ENCODE measurements at places on chromosomes 2 and 18.

- no peak for DNase-seq
Observed at GRCh38 chr2:74503506-74504475, 3.7 kb downstream of the PCGF1 start.

DNA sequence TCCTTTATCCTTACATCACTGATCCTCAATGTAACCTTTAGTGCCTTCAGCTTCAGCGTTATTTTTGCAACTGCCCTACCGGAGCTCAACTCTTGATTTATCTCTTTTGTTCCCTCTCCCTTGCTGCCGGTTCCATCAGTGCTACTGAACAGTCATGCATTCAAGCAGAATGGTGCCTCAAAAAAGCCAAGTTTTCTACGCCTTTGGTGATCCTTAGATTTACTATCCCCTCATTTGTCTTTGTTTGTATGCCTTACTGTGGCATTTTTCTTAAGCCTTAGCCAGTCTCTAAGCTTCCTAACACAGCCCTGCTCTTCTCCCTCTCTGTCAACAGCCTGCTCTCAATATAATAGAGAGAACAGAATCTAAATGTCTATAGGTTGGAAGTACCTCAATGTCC is 847.7 kb downstream of the CPS1 start:
- no peak for DNase-seq

DNA sequence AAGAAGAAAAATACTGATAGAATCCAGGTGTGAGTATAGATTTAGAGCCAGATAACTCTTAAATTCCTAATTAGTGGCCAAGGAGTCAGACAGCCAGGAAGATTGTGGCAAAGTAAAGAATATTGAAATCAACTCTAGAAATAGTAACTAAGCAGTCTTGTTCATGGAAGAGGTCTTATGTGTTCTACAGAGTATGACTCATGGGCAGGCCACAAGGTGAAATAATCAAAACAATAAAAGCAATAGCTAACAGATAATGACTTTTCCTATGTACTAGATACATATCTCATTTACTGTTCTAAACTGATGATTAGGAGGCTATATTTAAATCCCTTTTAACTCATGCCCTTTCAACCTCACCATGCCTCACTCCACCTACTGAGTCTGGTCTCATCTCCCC is 227.4 kb upstream of the COL3A1 start:
- peak; percentile 25 for DNase-seq

DNA sequence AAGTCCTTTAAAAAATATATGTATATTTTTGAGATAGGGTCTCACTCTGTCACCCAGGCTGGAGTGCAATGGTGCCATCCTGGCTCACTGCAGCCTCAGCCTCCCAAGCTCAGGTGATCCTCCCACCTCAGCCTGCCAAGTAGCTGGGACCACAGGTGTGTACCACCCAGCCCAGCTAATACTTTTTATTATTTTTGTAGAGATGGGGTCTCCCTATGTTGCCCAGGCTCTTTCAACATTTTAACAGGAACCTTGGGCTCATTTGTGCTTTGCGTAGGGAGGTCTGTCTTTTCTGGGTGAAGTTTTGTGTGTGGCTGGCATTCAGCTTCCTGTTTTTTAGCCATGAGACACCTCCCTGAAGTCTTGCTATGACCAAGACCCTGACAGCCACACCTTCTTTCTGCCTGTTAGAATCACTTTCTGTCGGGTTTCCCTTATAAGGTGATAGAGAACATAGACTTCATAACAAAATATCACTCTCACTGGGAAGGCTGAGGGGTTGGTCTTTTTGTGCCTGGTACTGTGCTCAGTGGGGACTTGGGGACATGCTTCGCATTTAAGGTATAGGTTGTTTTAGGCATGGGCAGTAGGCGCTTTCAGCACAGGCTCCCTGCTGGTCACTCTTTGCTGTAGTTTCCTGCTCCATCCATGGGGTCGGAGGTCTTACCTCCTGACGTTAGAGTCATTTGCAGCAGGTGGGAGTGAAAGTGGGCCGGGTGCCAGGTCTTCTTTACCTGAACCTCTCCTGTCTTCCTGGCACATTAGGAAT is 3.4 kb downstream of the RAB31 start:
- DNase-seq = no peak

DNA sequence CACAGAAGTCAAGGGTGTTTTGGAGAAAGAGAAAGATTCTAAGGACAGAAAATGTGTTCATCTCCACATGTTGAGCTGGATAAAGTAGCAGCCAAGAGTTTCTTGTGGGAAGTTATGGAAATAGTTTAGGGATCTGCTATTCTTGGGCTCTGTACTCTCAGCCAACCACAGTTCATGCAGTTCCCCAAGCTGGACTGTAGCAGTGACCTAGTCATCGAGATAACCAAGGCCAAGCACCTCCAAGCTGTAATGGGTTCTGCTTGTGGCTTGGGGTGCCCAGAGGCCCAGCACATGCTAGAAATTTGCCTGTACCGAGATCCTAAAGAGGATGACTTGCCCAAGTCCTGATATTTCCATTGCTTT is 91.9 kb upstream of the RASGRP3 start:
- no peak for DNase-seq

DNA sequence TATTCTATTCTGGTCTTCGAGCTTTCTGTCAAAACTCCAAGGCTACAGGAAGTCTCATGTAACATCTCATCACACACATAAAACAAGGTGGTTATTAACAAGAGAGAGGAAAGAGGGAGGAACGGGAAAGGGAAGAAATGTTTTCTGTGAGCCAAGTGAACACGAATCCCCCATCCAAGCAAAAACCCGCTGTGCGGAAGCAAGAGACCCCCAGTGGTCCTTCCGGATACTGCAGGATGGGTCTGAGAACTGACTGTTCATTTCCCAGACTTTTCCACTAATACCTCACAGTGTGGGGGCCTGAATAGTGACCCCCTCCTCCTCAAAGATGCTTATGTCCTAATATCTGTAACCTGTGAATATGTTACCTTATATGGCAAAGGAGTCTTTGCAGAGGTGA is 19.0 kb upstream of the DIPK1C start:
- DNase-seq = no peak

DNA sequence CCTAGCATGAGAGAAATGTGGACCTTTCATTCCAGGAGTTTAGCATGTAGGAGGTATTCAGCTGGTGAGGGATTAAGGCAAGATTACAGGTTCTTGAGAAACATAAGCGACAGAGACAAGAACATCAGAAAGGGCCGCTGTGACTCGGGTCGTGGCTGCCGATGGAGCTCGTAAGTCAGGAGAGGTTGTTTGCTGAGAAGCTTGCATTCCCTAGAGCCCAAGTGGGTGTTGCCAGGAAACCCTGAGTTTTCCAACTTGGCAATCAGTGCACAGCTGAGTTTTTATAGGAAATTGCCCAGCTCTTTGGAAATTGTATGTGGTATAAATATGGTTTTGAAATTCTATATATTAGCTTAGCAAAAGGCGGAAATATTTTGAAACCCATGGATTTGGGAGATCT is 46.4 kb upstream of the CYP1B1 start:
- DNase-seq = no peak

DNA sequence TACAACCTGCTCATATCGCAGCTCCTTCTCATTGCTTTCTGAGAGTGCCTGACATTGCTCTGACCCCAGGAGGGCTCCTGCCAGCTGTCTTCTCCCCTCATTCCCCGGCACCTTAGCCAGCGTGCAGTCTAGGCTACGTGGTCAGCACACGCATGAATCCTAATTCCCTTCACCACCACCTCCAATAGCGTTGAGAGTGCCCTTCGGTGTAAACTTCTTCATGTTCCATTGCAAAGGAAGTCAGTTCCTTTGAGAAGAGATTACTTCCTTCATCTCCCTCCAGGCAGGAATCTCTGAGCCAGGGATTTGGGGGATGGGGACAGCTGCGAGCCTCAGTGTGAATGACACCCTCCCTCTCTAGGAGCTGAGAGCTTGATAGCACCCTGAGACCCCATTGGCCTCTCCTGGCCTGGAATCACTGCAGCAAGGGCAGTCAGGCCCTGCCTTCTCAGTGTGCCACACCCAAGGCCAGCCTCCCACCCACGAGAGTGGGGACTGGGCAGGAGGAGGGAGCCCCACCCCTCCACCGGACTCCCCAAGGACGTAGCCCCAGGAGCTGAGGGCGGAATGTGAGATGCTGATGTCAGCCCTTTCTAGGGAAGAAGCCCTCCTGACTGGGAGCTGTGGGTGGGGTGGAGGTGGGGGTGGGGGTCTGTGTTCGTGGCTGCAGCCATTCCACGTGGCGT is 53.4 kb downstream of the SLC66A2 start:
- no peak for DNase-seq

DNA sequence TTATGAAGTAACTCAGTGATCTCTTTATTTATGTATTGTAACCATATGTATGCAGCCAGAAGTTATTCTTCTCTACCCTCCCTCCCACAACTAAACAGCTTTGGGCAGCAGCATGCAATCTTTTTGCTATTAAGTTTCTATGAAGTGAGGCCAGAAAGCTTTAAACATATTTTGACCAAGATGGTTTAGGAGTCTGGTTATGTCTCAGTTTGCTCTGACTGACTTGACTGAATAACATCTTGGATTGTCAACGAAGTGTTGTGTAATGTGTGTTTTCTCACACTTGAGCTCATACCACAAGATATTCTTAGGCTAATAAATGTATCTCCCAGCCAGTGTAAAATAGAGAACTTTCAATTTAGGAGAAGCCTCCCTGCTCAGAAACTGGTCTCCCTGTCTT is 104.3 kb downstream of the TTC27 start:
- no peak for DNase-seq

DNA sequence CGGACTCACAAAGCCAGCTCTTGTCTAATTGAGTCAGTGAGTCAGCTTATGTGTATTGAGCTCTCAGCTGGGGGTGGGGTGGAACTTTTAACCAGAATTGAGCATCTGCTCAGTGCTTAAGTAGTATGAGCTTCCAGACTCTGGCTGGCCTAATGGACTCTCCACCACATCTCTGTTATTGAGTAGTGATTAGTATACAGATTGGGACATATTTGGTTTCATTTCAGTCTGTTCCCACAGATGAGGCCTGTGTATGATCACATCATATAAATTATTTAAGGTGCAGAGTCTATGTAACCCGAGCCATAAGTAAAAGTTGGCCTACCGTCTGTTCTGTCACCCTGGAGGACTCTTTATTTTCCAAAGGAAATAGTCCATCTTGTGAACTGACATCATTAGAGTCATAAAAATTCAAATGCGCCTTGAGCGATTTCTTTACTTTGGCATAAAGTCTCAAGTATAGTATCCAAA is 152.1 kb downstream of the THSD7B start:
- no peak for DNase-seq

DNA sequence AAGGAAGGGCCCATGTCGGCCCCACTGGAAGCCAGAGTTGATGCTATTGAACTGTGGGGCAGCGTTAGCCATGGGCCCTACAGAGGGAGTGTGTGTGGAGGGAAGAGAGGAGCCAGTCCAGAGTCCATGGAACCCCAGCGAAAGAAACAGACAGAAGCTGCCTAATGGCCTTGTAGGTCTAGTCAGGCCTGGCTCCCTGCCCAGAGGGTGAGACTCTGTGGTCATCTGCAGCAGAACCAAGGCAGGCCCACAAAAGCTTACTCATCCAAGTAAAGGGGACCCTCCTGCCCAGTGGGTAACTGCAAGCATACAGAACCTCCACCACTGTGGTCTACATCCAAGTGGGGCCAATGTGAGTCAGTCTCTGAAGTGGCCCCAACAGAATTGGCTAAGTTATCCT is 439.8 kb downstream of the TGIF1 start:
- peak; percentile 80 for DNase-seq

GRCh38 chr2:150872756-150873395 is 385.4 kb upstream of the RND3 start:
- DNase-seq = no peak

- no peak for DNase-seq
Observed at GRCh38 chr2:212193056-212193455, 345.5 kb downstream of the ERBB4 start.

DNA sequence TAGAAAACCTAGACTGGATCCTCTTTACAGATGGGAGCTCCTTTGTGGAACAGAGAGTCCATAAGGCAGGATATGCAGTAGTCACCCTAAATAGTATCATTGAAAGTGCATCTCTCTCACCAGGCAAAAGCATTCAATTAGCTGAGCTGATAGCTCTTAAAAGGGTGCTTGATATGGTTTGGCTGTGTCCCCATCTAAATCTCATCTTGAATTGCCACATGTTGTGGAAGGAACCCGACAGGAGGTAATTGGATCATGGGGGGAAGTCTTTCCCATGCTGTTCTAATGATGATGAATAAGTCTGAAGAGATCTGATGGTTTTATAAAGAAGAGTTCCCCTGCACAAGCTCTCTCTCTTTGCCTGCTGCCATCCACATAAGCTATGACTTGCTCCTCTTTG is 96.2 kb upstream of the RMP24 start:
- no peak for DNase-seq

DNA sequence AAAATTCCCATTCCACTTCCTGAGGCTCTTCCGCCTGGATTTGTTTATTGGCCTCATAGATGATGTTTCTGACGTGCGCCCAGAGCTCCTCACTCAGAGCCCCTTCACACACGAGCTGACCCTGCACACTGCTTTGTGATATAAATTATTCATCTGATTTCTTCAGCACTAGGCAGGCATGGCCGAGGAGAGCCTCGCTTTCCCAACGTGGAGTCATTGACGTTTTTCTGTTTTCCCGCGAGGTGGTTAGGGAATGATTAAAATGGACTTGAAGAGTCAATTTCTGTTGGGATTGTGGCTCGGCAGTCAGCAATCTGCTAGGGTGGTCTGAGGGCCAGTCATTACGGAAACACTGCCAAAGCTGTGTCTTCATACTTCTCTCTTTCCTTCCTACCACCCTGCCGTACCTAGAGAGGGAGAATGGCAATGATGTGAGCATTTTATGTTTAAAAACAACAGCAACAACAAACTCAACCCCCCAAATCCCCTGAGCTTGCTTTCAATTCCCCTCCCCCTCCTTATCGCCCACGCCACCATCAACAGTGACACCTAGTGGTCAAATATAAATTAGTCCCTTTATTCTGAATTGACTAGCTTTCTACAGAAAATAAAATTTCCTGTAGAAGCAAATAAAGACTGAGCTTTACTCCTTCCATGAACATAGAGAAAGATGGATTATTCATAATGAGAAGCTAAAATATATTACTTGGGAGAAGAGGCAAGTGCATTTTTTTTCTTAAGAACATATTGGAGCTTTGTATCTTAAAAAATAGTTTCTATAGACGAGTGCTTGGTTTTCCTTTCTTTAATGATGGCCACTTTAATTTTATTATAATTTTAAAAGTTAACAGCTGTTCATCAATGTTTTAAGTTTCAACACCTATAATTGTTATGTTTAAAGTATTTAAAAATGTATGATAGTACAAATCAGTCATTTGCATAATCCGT is 285.1 kb downstream of the MTX2 start:
- DNase-seq = no peak

GRCh38 chr2:64866797-64867196 is 122.4 kb upstream of the SLC1A4 start:
- DNase-seq = peak; percentile 88

GRCh38 chr2:8388781-8389180 is 293.1 kb upstream of the ID2 start:
- DNase-seq = no peak

DNA sequence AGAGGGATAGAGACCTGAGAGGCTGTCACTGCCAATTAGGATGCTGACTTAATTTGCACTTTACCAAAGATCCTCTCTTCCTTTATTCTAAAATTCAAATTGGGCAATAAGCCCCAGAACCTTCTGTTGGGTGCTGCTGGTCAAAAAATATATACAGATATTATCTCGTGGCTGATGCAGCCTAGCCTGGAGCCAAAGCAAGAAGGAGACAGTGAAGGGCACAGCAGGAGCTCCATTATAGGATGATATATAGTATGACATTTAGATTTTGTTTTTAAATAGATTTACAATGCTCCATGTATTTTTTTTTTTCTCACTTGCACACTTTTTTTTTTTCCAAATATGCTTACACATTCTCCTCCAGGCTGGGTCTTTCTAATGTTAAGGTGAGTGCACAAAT is 579.3 kb downstream of the PIK3C3 start:
- DNase-seq = no peak

- DNase-seq = no peak
Observed at GRCh38 chr2:54597153-54597848, 126.2 kb upstream of the EML6 start.

Data from skeletal muscle cell (primary cell).